Stomach (tissue), 19 donors: ENCODE measurements at places on chromosomes 1 and 21.
A peak's percentile ranks its signal among the peaks of the same experiment; 100 is the strongest.

- DNase-seq: no peak
These were observed 4.1 kb downstream of the ORC1 start for GRCh38 chr1:52400131-52400530.

DNA sequence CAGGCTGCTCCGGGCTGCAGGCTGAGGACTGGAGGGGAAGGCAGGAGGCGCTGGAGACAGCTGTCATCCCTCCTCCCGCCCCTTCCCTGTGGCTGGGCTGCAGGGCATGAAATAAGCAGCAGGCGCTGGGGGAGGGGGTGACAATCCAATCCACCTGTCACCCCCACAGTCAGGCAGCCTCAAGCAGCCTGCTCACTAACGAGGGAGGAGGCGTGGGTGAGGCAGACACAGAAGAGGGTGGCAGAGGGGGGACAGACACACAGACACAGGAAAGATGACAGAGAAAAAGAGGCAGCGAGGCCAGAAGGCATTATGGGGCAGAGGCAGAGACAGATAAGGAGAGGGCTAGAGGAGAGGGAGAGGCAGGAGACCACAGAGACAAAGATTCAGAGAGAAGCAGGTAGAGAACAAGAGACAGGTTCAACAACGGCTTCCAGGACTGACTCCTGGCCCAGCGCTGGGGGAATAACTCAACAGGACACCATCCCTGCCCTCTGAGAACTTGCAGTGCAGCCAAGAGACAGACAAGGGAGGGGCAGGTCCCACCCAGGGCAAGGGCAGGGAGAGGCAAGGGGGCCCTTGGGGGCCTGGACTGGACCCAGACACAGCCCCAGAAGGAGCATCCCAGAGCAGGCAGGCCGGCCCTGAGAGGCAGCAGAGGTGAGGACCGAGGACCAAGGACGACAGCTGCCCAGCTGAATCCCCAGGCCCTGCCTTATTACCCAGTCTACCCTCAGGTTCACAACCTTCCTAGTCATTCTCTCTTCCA is 11.2 kb downstream of the MEF2D start:
- DNase-seq: no peak

DNA sequence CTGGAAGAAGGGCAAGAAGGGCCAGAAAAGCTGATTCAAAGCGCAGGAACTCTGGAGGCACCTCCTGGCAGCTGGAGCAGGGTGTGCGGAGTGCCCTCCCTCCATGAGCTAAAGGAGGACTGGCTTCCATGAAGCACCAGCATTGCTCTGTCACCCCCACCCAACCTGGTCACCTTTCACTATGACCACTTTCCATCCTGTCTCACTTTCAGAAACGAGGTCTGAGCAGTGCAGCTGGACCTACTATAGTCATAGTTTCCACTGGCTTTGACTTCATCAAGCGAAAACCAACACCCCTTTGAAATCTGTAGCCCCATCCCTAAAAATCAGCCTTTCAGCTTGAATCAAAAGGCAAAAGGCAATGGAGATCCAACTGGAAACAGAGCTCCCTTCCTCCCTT is 84.8 kb upstream of the CACNA1E start:
- no peak for DNase-seq

- DNase-seq: no peak
These were observed 12.7 kb upstream of the ACADM start for GRCh38 chr1:75711846-75712245.

DNA sequence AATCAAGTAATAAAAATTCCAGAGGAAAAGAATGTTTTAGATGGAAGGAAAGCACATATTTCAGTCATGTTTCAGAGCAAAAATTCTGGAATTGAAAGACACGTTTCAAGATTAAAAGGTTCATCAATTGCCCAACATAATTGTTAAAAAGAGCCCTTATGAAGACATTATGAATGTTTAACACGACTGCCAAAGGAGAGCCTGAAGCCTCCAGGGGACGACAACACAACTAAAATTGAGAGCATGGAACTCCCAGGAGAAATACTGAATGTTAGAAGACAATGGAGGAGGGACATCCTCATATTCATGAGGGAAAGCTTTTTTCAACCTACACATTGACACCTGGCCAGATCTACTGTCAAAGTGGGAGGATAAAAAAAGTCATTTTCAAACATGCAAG is 16.0 kb downstream of the OR2T11 start:
- DNase-seq: peak; percentile 67
